Hematopoietic multipotent progenitor cell treated with erythropoietin and hydrocortisone succinate and interleukin-3 and kit ligand, for 17 days (in vitro differentiated cells): ENCODE measurements at places on chromosomes 5 and 9.
A peak's percentile ranks its signal among the peaks of the same experiment; 100 is the strongest.

DNA sequence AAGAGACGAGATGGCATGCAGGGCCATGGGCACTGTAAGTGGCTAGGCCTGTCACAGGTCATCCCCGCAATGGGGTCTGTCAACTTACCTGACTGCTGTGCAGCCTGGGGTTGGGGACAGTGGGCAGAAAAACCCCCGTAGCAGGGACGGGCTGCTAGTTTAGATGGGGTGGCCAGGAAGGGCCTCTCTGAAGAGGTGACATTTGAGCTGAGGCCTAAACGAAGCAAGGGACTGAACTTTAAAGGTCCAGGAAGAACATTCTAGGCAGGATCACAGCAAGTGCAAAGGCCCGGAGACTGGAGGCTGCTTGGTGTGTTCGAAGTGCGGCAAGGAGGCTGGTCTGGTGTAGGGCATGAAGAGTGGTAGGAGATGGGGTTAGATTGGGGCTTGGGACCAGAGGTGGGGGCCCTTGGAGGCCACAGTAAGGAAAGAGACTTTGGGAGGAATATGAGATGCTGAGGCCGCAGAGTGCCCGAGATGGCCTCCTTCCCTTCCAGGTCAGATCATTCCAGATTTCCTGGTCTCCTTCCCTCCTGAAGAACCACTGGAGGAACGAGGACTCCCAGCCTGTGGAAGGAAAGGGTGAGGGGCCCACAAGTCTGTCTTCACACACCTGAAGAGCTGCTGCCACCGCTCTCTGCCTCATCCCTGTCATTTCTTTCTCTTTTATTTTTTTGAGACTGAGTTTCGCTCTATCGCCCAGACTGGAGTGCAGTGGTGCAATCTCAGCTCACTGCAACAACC lies 37.9 kb upstream of the SH3PXD2B start:
- DNase-seq = no peak

- DNase-seq = no peak
These were observed 185.0 kb downstream of the SREK1 start for GRCh38 chr5:66329078-66329477.

DNA sequence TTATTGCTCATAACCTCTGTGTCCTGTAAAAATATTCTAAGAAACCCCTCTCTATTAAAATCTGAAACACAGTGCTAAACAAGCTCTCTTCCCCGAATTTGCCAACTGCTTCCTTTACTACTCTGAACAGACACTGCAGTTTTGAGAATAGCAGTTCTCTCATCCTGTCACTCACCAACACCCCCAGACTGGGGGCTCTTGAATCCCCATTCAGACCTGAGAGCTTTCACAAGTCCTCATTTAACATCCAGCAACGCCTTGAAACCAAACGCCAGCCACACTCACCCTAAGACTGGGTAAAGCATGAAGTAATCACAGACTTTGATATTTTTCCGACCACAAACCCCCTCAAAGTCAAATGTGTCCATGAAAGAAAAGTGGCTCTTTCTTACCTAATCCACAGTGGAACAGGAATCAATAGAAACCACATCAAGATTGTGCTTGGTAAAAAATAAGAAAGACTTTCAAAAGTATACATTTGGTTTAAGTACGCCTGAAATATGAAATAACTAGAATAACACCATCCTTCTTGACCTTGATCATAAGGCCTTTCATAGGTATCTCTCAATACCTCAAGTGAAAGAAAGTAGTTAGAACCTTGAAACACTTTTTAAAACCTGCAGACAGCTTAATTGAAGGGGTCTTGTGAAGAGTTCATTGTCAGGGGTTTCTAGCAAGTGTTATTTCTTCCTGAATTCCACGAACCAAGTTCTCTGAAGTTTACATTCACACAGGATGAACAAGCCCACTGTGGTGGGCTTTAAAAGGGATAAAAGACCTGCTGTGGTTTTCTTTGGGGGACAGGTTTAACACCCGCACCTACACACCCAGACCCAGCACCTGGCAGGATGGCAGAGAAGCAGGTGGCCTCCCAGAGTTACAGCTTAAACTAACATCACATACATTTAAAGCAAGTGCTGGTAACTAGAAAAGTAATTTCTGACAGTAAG lies 412.6 kb downstream of the MLLT3 start:
- no peak for DNase-seq

- DNase-seq = no peak
These were observed 20.9 kb upstream of the DMXL1 start for GRCh38 chr5:119049824-119050449.

DNA sequence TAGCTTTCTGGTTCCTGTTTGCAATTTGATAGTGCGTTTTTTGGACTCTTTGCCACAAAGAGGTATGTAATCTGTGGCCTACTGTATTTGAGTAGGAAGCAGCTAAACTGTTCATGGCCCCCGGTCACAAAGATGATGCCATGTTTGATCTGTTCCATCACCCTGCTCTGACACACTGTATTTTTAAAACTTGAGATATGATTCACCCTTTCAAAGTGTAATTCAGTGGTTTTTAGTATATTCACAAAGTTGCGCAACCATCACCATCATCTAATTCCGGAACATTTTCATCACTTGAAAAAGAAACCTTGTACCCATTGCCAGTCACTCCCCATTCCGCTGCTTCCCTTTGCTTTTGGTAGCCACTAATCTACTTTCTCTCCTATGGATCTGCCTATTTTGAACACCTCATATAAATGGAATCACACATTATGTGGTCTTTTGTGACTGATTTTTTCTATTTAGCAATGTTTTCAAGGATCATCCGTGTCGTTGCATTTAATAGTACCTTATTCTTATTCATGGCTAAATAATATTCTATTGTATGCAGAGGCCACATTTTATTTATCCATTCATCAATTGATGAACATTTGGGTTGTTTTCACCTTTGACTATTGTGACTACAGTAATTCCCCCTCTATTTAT lies 141.6 kb downstream of the NR3C1 start:
- no peak for DNase-seq

DNA sequence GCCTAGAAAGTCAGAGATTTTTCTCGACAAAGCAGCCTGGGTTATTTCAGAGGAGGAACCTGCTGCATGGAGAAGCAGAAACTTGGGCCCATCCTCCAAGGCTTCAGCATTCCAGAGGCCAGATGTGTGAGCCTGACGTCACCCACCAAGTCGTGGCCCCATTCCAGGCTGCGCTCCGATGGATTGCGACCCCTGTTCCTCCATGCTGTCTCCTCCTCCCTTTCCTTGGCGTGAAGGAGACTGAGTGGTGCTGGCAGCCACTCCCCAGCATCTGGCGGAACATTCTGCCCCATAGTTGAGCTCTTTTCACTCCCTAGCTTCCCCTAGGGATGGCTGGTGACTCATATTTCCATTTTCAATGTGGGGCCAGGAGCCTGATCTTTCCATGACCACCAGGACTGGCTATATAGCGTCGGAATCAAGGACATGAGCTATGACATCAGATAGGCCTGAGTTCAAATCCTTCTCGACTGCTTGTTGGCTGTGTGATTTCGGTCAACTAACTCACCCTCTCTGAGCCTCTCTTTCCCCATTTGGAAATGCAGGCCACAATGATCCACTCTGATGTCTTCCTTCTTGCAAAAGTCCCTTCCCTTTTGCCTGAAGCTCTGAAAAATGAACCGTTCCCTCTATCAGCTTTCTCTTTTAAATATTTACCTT lies 24.5 kb upstream of the DUSP1 start:
- DNase-seq = no peak

GRCh38 chr5:95996904-95997723 lies 35.5 kb upstream of the ELL2 start:
- peak; percentile 26 for DNase-seq

DNA sequence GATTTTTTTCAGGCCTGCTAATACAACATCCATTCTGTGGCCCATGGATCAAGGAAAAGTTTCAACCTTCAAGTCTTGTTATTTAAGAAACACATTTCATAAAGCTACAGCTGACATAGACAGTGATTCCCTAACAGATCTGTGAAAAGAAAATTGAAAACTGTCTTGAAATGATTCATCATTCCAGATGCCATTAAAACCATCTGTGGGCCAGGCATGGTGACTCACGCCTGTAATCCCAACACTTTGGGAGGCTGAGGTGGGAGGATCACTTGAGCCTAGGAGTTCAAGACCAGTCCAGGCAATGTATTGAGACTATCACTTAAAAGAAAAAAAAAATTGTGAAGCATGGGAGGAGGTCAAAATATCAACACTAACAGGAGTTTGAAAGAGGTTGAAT lies 6.0 kb downstream of the RAPGEF6 start:
- DNase-seq = peak; percentile 37

DNA sequence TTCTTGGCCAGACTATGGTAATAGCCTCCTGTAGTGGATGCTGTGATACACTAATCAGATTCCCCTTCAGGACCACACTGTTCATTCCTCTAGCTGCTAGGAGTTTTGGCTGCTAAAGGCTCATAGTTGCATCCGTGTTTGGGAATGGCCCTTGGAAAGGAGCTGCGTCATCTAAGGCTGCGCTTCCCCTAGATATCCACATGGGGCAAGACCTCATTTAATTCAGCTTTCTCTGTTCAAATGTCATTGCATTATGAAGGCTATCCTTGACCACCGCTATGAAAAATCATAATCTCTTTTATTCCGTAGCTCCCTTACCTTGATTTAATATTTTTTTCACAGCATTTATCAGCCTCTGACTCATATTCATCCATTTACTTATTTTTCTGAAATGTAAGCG lies 258.3 kb upstream of the NR4A3 start:
- no peak for DNase-seq

DNA sequence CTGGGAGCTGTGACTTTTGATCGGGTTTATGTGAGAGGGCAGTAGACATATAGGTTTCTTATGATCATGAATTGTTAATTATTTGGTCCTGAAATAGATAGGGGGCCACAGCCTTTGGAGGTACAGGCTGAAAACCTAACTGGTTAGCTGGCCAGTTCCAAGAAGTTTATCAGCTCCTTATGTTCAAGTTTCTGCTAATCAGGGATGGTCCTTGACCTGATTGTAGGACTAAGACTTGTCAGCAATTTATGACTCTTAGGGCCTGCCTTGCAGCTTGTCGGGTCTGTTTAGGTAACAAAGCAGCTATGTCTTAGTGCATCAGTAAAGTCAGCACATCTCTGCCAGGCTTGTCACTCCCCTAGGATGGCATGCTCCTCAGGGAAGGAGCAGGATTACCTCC lies 151.8 kb upstream of the RUSC2 start:
- DNase-seq = no peak

GRCh38 chr5:178486239-178486641 lies 104.0 kb downstream of the COL23A1 start:
- no peak for DNase-seq

DNA sequence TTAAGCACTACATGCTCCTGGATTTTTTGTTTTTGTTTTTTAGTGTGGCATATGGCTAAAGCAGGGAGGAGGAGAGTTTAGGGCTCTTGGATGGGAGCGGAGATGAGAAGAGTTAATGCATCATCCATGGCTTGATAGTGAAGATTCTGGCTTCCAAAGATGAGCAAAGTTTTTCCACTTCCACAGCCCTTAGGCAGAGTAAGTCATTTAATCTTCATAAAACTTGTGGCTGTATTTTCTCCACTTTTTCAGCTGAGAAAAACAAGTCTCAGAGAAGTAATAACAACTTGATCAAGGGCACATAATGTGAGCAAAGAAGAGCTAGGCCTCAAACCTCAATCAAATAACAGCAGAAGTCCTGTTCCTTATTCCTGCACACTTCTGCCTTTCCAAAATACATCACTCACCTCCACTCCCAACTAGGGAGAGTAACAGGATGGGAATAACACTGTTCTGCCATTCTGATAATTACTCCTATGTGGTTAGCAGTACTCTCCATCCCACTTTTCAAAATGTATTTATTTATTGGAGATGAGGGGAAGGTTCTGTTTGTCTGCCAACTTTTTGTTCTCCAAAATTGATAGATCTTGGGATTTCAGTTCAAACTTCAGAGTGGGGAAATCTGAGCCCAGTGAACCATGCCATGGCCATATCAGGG lies 53.7 kb upstream of the DPYSL3 start:
- no peak for DNase-seq

DNA sequence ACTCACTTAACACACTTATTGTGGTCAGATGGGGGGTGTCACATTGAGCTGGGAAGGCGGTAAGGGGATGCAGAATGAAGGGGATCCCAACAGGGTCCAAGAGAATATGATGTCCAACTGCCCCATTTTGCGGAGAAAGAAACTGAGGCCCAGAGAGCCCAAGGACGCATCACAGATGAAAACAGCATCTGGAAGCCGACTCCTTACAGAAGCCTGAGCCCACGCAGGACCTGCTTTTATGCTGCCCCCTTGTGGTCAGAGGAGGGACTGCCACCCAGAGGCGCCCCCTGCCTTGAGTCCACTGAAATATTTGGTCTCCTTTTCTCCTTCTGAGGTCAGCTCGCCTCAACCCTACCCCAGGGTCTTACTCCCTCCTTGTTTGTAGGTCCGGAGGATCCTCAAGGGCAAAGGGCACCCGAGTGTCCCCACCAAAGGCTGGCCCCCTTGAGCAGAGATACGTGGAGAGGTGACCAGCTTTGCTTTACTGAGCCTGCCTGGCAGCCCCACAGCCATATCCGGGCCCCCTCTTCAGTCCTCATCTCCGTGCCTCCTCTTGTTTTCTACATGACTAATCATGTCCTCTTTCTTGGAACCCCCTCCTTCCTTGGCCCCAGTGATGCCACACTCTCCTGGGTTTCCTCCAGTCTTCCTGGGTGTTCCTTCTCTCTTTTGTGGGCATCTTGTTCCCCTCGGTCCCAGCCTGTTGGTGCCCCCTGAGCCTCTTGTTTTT lies 30.0 kb upstream of the TTLL11 start:
- DNase-seq = peak; percentile 84

DNA sequence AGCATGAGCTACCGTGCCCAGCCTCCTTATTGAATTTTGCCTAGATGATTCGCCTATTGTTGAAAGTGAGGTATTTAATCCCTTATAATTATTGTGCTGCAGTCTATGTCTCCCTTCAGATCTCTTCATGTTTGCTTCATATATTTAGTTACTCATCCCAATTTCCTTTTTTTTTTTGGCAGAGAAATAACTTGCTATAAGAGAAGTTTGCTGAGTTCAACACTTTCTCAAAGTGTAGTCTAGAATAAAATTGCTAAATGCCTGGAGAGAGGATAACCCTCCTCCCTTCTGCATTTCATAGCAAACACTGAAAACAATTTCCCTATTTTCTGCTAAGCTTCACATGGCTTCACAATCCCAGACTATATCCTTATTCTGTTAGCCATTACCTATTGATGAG lies 136.6 kb upstream of the CD180 start:
- no peak for DNase-seq

DNA sequence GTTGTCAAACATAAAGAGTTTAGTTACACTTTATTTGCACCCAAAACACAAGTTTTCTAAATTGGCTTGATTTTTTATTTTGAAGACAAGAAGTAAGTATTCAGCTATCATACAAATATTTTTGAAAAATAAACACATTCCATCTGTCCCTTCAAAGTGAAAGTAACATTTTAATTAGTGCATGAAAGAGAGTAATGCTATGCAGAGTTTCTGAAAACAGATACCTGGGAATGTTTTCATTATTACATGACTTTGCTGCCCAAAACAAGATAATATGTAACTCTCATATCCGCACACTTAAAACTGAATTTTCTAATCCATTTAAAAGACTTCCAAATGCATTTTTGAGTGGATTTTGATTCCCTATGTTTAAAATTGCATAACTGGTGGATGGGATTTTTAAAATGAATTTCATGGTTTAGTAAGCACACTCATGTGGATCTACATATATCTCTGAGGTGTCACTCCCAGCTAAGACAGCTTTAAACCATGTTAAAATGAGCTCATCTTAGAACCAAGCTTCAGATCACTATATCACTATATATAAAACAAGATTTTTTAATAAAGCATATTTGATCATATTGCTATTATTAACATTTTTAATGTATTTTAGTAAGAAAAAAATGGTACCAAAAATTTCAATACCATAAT lies 127.5 kb downstream of the ATPSCKMT start:
- no peak for DNase-seq

- peak; percentile 41 for DNase-seq
These were observed 1.8 kb downstream of the PTBP3 start for GRCh38 chr9:112331674-112331952.

- DNase-seq = no peak
These were observed 171.7 kb downstream of the ATPSCKMT start for GRCh38 chr5:10077791-10078545.
